AG04449 (cell line): ENCODE measurements at places on chromosomes 11 and 22.

DNA sequence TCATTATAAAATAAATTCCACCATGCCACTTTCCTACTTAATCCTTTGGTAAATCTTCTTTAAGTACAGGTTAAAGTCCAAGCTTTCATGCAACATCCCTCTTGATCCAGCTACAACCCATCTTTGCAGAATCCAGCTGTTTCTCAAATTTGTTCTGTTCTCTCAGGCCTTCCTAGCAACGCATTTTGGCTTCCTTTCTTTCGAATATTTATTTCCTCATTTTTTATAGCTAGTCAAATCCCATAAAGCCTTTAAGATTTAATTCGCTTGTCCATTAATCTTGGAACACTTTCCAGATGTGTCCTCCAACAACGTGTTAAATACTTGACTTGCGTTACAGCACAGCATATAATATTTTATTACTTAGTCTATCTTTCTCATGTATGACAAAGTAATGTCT lies 600.1 kb upstream of the CHORDC1 start:
- no peak for DNase-seq

DNA sequence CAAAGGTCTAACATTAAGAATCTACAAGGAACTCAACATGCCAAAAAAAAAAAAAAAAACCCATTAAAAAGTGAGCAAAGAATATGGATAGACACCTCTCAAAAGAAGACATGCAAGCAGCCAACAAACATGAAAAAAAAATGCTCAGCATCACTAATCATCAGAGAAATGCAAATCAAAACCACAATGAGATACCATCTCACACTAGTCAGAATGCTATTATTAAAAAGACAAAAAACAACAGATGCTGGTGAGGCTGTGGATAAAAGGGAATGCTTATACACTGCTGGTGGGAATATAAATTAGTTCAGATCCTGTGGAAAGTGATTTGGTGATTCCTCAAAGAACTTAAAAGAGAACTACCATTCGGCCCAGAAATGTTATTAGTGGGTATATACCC lies 257.7 kb upstream of the PLET1 start:
- DNase-seq, result no peak

- no peak for DNase-seq
Measured at GRCh38 chr11:94322501-94322900, 18.1 kb downstream of the IZUMO1R start.

DNA sequence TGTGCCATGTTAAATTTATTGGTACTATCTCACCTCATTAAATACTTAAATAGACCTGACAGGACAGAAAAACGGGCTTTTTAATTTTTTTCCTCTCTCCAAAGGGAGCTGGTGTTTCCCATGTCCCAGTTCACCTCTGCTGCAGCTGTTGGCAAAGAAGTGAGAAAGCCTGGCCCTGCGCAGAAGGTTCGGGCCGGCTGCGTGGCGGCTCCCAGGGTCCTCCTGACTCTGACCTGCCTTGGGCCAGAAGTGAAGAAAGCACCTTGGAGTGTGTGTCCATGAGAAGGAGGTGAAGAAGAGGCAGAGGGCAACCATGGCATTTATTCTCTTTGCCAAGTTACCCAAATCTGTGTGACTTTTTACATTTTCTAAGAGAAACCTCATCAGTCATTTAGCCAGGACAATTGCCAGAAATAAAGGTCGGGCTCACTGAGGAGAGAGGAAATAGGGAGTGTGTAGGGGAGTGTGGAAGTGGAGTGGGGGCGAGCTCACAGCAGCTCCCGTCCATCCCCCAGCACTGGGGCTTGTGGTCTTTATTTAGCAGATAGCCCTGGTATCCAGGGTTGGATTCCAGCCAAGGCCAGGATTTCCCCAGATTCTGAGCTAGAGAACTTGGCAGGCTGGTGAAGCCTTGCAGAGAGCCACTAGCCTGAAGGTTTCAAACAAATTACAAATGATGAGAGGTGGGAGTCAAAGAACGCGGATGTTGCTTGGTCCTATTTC lies 102.4 kb upstream of the CADM1 start:
- DNase-seq, result no peak

- DNase-seq, result no peak
Measured at GRCh38 chr11:40987776-40988435, 471.5 kb downstream of the LRRC4C start.

- DNase-seq, result no peak
Measured at GRCh38 chr11:96760815-96761214, 371.0 kb downstream of the JRKL start.

DNA sequence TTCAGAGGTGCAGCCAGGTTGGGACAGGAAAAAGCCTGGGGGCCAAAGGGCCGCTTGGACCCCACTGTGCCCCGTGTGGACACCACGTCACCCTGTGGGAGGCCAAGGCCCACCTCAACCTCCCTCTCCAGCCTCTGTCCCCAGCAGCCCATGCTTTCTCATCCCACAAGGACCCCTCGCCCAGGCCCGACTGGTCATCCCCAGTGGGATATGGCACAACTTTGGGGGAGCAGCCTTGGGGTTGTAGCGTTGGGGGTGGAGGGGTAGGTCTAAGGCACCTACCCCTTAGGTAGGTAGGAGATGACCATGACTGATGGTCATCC lies 44.0 kb downstream of the IGF2 start:
- DNase-seq, result no peak

- no peak for DNase-seq
Measured at GRCh38 chr11:122517403-122518379, 137.8 kb upstream of the UBASH3B start.

DNA sequence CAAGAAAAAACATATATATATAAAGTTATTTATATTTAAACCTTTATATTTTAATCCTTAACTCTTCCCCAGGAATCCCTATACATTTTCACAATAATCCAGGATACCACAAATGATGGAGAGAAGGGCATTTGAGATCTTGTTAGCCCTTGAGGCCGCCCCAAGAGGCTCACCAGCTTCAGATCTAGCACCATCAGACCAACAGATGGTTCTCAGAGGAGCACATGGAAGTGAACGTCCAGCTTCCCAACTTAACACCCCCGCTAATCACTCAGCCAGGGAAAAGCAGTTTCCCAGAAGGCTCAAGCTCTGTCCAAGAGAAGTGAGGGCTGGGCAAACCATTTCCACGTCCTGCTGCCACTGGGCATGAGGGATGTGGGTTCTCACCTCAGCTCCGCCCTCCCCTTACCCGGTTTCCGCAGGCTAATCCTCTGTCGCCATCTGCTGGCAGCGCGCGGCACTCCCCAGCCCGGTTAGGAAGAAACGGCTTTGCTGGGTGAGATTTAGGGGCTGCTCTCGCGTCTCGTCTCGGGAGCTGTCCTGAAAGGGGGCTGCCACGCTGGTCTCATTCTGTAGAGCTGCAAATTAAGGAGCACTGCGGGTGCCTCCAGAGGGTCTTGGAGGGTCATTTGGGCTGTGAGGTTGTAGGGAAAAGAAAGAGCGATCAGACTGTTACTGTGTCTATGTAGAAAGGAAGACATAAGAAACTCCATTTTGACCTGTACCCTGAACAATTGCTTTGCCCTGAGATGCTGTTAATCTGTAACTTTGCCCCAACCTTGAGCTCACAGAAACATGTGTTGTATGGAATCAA lies 6.8 kb upstream of the FAM111A start:
- no peak for DNase-seq

DNA sequence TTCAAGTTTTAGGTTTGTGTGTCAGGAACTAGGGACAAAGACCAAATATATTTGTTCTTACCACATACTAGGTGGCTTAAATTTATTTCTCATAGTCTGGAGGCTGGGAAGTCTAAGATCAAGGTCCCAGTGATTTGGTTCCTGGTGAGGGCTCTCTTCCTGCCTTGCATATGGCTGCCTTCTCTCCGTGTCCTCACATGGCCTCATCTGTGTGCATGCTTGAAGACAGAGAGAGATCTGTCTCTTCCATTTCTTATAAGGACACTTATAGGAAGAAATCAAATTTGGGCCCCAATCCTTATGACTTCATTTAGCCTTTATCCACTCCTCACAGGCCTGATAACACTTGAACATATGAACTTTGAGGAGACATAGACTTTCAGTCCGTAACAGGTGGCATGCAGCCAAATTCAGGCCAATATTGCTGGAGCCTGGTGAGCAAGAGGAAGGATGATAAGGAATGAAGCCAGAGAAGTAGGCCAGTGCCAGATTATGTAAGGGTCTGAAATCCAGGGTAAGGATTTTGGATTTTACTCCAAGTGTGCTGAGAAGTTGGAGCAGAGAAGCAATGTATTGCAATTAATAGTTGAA lies 35.1 kb downstream of the TTC17 start:
- DNase-seq, result no peak

DNA sequence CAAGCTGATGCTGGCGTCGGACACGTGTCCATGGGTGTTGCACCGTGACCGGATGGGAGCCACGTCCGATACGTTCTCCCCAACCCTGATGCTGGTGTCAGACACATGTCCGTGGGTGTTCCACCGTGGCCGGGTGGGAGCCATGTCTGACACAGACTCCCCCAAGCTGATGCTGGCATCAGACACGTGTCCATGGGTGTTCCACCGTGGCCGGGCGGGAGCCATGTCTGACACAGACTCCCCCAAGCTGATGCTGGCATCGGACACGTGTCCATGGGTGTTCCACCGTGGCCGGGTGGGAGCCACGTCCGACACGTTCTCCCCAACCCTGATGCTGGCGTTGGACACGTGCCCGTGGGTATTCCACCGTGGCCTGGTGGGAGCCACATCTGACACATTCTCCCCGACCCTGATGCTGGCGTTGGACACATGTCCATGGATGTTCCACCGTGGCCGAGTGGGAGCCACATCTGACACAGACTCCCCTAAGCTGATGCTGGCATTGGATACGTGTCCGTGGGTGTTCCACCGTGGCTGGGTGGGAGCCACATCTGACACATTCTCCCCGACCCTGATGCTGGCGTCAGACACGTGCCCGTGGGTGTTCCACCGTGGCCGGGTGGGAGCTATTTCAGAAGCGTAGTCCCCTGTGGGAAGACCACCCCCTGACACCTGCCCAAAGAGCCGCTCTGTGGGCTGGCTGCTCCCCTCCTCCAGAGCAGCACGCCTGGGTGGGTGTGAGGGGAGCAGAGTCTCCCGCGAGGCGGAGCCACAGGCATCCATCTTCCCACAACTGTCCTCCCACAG lies 20.0 kb downstream of the SELENOO start:
- DNase-seq, result no peak

DNA sequence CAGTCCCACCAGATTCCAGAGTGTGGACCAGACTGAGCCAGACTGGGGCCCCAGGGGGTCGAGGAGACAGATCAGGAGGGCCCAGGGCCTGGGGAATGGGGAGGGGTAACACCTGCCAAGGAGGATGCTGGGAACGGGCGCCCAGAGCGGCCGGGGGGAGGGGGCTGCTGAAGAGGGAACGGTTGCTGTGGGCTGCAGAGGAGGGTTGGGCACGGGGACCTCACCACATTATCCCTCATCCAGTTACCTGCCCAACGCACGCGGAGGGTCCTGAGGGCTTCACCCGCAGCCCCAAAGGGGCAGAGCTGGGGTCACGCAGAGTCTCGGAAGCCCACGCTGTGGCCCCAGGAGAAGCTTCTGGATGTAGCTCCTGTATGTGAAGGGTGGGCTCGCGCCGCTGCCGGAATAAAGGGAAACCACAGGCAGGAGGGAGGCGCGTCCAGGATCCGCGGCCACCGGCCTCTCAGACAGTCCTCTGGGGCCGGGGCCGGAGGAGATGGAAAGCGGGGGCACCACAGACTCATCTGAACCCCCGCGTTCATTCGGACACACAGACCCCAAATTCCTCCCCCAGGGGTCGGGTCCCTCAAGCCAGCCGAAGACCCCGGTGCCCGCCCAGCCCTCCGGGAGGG lies 866 bp upstream of the SELENOO start:
- no peak for DNase-seq

GRCh38 chr11:72709478-72710238 lies 35.4 kb upstream of the PDE2A start:
- no peak for DNase-seq

GRCh38 chr11:1450344-1450875 lies 36.2 kb downstream of the MOB2 start:
- DNase-seq, result no peak

DNA sequence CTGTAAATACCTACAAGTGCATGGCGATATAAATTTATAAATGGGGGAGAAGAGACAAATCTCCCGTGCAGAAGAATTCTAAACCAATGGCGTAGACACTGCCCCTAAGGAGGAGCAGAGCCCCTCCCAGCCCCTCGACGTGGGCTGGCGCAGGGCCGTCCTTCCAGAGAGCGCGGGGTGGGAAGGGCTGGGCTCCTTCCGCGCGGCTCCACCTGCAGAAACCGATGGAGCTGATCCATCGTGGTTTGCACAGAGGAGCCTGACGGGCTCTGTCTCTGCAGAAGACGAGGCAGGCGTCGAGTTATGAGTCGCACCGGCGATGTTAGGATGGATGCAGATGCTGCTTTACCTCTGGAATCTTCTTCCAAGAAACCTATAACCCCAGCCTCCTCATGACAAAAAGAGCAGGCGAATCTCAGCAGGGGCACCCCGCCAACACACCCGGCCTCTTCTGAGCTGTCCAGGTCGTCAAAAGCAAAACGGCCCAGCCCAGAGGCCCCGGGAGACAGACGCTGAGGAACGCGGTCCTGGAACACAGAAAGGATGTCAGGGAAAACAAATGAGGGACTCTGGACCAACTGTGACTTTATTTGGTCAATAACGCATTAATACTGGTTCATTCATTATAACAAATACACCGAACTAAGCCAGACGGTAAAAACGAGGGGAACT lies 11.0 kb upstream of the B4GALNT4 start:
- DNase-seq, result no peak

DNA sequence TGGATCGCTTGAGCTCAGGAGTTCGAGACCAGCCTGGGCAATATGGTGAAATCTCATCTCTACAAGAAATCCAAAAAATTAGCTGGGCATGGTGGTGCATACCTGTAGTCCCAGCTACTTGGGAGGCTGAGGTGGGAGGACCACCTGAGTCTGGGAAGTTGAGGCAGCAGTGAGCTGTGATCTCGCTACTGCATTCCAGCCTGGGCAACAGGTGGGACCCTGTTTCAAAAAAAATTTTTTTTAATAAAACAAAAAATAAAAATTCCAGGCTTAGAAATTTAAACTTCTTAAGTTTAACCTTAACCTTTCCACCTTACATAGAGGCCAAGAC lies 21.2 kb downstream of the CLMP start:
- no peak for DNase-seq

DNA sequence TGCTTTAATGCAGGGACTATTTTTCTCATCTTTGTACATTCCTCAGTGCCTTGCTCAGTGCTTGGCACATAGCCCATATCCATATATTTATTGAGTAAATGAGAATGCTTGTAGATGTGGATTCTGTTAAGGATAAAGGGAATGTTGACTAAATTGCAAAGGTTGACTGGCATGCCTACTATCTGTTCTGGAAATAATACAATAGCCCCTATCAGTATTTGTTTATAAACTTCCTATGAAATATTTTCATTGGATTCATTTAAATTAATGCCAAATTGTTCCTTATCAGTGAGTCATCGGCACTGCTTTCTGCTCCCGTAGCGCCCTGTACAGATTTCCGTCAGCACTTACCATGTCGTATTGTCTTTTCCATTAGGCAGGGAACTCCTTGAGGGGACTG lies 8.0 kb downstream of the RNF121 start:
- no peak for DNase-seq

GRCh38 chr11:61780581-61781162 lies 11.7 kb downstream of the TMEM258 start:
- no peak for DNase-seq
